ENCODE measurements at places on chromosomes 13 and 19.

DNA sequence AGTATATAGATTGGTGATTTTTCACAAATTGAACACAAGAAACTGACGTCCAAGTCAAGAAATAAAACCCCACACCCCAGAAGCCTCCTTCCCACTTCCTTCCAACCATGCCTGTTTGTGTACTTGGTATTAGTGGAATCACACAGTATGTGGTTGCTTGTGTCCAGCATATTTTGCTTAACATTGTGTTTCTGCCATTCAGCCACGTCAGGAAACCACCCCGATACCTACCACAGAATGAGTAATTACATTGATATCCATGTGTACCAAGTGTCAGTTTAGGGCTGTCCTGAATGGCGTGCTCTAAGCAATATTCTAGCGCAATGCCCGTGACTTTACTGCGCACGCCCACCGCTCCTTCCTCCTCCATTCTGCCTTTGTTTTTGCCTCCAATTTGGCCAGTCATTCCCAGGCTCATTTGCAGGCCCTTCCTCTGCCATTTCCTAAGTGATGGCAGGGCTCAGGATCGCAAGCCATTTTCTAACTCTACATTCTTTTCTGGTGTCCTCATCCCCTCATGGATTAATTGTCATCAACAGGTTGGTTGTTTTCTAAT lies 25.9 kb upstream of the MPHOSPH8 start:
- no peak for DNase-seq

GRCh38 chr19:48899781-48900476 lies at the start of gene NUCB1:
Gene NUCB1 (plus strand): TSS chr19:48900312. CDS start chr19:48900797, 485 bp downstream.
- DNase-seq, result peak; percentile 99

DNA sequence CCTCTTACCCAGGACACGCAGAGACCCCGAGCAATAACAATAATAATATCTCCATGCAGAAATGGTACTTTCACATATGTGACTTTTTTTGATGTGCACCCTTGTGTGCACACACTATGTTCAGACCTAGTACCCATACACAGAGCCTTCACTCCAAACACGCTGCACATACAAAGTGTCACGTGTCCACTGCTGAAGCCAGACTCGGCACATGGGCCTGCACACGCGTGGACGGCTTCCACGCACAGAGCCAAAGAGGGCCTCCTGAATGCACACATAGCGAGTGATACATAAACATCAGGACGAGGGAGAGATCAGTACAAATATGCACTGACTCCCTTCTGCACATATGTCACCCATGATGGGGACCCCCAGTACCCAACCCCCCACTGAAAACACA lies 41.9 kb upstream of the POU2F2 start:
- DNase-seq, result no peak

- no peak for DNase-seq
Measured at GRCh38 chr13:114118086-114118485, 14.3 kb downstream of the RASA3 start.

- no peak for DNase-seq
Measured at GRCh38 chr13:112735791-112736190, 46.0 kb downstream of the ATP11A start.

GRCh38 chr13:31485183-31485582 lies 254.1 kb upstream of the RXFP2 start:
- DNase-seq, result no peak

GRCh38 chr19:5624018-5624663 lies 1.3 kb downstream of the SAFB start:
- DNase-seq, result no peak

DNA sequence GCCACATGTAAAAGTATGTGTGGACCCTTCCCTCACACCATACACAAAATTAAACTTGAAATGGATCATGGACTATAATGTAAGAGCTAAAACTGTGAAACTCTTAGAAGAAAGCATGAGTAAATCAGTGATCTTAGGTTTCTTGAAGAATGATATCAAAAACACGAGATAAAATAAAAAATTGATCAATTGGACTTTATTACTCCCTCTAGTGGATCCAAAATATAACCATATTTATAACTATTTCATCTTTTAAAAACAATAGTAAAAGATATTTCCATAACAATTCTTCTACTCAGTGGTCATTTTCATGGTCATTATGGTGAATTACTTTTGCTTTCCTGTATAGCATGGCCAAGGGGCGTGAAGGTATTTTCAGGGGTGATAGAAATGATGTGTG lies 174.6 kb upstream of the LSM14A start:
- DNase-seq, result no peak

DNA sequence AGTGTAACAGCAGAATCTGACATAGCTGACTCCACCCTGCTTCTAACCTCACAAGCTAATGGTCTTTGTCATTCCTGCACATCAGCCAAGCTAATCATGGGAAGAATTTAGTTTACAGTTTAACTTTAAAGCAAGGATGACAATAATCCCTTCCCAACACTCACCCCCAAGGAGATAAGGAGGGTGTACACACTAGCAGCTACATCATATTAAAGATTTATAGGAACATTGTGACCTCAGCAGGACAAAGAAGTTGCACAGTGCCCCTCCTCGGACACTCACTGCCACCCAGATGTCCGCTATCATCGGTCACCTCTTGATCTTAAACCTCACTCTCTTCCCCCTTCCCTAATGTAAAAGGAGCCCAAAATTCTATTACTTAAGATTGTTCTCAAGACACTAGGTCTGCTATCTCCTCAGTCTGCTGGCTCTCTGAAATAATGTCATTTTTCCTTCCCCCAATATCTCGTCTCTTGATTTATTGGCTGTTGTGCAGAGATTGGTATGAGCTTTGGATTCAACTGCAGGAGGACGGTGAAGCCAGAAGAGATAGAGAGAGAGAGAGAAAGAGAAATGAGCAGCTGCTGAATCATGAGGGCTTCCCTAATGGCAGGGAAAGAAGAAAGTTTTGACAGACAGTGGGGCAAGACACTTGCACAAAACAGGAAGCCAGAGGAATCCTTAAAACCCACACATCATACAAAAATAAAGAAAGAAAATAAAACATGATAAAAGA lies 17.5 kb upstream of the FFAR2 start:
- no peak for DNase-seq

DNA sequence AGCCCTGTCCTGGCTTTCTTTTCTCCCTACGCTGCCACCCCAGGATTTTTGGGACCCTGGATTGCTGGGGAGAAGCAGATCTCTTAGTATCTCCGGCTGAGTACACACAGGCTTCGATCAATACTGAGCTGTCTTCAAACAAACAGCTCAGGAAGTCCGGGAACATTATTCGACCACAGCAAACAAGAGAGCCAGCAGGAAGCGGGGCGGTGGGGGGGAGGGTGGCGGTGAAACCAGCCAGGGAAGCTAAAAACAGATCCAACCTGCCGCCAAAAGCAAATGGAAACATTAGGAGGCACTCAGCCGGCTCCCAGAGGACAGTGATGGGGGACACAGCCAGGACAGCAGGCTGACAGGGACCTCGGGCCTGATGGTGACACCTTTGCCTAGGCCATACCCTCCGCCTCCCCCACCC lies 12.2 kb upstream of the BCAM start:
- DNase-seq, result peak; percentile 52

- DNase-seq, result no peak
Measured at GRCh38 chr13:74912898-74913297, 569.1 kb downstream of the TBC1D4 start.

- DNase-seq, result no peak
Measured at GRCh38 chr13:61406275-61406674, 9.4 kb downstream of the PCDH20 start.

DNA sequence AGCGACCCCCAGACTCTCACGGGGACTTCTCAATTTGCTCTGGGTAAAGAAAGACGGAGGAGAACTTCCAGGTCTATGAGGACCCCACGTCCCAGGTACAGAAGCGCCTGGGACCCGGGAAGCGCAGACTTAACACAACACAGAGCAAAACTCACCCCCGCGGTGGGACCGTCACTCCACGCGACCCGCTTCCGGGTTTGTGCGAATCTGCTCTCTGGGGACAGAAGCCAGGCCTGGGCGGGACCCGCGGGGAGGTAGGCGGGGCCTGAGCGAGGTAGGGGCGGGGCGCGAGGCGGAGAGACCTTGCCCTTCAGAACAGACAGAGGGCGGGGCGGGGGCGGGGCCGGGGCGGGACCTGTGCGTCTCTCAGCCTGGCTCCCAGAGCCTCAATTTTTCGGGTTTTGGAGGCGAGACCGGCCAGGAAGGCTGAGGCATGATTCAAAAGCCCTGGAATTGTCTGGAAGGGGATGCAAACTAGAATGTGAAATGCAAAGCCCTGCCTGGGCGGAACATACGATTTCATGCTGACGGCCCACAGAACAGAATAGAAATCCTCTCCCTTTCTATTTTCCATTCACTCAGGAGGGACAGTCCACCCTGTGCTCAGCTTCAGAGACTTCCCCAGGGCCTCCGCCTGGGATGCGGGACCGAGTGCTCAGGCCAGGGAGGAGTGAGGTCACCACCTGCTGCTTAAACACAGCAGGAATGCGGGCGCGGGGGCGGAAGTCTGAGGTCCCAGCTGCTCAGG lies 19.3 kb upstream of the ZNF888 start:
- peak; percentile 94 for DNase-seq

- DNase-seq, result no peak
Measured at GRCh38 chr13:22836475-22836874, 344.3 kb upstream of the SGCG start.

GRCh38 chr19:11127905-11128304 lies 27.7 kb downstream of the SPC24 start:
- DNase-seq, result no peak

DNA sequence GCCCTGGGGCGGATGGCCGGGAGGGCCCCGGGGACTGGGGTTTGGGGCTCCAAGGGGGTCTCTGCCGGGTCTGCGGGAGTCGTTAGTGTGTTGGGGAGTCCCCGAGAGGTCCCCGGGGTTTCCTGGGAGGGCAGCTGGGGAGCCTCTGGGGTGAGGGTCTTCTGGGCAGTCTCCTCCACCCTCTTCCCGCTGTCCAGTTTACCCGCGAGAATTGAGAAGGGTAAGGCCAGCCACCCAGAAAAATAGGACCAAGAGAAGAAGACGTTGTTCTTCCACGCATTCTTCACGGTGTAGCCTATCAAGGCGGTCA lies 1.0 kb upstream of the ETFB start:
- no peak for DNase-seq

DNA sequence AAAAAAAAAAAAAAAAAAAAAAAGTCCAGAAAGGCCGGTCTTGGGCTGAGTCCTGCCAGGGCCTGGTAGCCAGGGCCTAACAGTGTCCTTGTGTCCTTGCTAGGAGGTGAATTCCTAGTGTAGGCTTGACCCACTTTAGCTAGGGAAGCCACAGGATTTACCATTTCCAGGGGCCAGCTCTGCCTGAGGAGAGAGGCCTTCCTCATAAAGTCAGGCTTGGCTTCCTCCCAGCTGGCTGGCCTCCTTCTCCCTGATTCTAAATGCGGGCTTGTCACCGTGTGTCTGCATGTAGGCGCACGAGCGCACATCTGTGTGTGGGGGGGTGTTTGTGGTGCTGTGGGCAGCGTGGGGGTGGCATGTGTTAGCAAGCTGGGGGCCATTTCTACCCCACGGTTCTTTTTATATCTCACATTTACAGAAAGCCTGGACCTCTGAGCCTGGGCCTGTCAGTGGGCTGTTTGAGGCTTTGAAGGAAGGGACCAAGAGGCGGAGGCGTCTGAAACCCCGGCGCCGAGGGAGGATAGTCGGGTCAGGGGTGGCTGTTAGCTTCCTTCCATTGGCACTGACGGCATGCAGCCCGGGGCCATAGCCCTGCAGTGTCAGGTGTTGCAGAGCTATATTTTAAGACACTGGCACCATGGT lies 31.7 kb downstream of the IER2 start:
- DNase-seq, result no peak

DNA sequence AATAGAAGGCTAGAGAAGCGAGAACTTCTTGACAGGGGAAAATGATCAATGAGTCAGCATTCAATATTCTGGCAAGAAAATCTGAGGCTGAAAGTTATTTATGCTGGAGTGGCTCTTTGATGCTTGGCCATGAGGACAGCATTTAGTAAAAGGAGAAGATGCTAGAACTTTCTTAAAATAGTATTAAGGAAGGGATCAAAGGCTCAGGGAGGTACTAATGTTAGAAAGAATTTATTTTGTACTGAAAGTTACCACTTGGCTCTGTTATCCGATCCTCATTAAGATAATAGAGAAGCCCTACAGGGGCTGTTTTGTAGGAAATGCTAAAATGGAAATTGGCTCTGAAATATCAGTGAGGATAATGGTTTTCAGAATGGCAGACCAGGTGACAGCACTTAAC lies 1774.6 kb upstream of the PCDH20 start:
- DNase-seq, result no peak

- no peak for DNase-seq
Measured at GRCh38 chr19:38278751-38279150, 14.4 kb downstream of the SPINT2 start.

DNA sequence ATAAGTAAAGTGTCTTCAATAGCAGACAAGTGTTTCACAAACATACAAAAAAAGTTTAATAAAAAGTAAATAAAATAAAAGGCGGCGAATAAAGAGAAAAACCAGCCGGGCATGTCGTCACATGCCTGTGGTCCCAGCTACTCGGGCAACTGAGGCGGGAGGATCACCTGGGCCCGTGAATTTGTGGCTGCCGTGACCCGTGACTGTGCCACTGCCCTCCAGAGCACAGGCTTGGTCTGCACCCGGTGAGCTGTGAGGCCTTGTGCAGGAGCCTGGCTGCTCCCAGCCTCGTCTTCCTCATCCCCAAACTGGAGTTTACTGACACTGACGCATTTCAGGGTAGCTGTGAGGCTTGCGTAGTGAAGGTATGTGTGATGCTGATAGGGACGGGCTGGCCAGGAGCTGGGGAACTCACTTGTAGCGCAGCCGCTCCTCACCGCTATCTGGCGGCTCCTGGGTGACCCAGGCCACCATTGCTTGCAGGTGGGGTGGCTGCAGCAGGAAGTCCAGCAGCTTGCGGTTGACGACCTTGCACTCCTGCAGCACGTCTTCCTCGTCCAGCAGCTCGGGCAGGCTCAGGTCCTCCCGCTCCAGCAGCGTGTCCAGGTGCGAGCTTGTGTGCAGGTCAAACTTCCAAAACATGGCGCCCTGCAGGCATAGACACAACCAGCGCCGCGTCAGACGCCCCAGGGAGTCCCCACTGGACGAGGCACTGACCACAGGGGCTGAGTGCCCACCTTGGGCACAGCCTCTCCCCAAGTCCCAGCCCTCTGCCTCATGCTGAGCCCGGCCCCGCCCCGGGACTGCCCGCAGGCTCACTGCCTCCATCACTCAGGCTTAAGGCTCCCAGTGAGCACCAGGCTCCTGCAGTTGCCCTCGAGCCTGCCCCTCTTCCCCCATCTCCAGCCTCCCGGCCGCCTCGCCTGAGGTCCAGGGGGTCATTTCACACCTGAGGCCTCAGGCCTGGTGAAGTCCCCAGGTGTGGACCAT lies 12.1 kb downstream of the PPP6R1 start:
- DNase-seq, result no peak
